ENCODE measurements at places on chromosomes 1 and 21. TPM values are rescaled to one million over a fixed set of nuclear protein-coding genes. Genes with fewer than 3 reads are reported as not detected.

The CCDC27 gene
- total RNA-seq = not detected

The ITLN2 gene
- not detected for total RNA-seq

The ZSCAN20 gene
- 2.7 TPM for total RNA-seq

The EDARADD gene
- total RNA-seq = 0.12 TPM

The MRPL37 gene
- total RNA-seq = 175 TPM

The HSPB7 gene
- total RNA-seq = not detected

The LRRC8B gene
- total RNA-seq = 8.1 TPM

The AGT gene
- total RNA-seq = not detected

The UBASH3A gene
- not detected for total RNA-seq

The LCE1F gene
- not detected for total RNA-seq

The TMEM81 gene
- 6.0 TPM for total RNA-seq

The HENMT1 gene
- total RNA-seq = 2.5 TPM

The PMVK gene
- total RNA-seq = 9.7 TPM

The CHI3L2 gene
- 1.2 TPM for total RNA-seq

The ABCD3 gene
- total RNA-seq = 29.6 TPM

The SLAMF9 gene
- total RNA-seq = not detected

The HSPA6 gene
- 0.45 TPM for total RNA-seq

The KRTAP19-2 gene
- not detected for total RNA-seq
